Suppressor macrophage (primary cell): ENCODE measurements at places on chromosomes 1 and 21.
A peak's percentile ranks its signal among the peaks of the same experiment; 100 is the strongest.

DNA sequence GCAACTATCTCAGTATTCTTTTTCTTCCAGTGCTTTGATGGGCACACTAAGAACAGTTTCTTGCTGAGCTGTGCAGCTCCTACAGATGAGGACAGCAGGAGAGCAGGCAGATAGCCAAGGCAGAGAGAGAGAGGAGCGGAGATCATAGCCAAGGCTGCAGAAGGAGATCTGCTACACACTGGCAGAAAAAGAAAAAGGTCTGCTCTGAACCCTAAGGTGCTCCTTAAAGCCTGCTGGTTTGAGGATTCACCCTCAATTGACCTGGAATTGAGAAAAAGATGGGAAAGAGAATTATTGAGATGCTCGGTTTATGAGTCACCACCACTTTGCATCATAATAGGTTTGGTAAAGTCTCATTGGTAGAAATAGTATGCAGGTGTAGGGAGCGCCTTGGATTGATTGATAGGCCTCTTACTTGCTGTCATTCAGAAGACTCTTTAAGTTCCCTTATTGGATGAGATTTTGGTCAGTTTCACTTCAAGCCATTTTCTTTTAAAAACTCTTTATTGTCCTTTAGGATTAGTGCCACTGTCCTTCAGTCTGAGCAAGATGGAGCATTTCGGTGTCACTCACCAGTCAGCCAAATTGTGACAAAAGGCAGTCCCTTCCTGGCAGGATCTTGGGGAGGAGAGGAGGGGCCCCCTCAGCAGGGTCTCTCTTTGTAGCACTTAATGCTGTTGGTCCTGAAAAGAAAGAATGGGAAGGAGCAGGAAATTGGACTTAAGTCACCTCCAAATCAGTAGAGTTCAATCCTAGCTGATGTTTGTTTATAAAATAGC lies 685.0 kb downstream of the ADGRL2 start:
- DNase-seq, result no peak

DNA sequence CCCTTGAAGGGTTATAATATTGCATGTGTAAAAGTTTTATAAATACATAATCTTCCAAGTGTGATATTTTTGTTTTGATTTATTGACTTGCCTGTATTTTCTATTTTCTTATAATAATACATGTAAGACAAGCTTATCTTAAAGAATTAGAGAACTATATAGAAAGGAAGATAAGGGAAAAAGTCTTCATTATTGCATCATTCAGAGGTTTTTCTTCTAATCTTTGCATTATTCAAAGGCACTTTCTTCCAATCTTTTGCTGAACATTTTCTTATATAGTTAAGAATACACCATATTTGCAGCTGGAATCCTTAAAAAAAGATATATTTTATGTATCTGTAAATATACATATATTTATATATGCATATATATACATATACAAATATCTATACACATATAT lies 33.4 kb downstream of the PRRX1 start:
- DNase-seq, result no peak

- no peak for DNase-seq
Observed at GRCh38 chr1:154698320-154699096, 90.5 kb upstream of the ADAR start.

- no peak for DNase-seq
Observed at GRCh38 chr1:208885650-208886049, 641.5 kb upstream of the PLXNA2 start.

DNA sequence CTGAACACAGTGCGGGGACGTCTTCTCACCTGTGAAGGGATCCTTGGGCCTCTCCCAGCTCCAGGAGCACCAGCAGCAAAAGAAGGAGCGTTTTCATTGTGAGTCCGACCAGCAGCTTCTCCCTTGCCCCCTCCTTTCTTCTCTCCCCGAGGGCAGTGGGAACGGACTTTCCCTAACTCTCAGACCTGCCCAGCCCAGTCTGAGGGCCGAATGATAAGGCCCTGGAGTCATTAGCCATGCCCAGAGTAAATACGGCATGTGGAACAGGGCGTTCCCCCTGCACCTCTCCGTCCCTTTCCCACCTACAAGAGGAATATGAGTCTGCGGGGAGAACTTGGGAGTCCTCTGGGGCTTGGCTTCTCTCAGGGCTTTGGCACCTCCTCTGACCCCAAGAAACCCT lies at the start of gene CTSE:
TSS of gene CTSE (minus strand) at position 201 of the 400 bp plus-strand sequence. CDS start at position 97, 104 bp downstream.
- DNase-seq, result no peak

- DNase-seq, result no peak
Observed at GRCh38 chr1:62941780-62942179, 157.8 kb downstream of the ATG4C start.

GRCh38 chr1:223411309-223411708 lies 18.1 kb downstream of the CCDC185 start:
- DNase-seq, result no peak

DNA sequence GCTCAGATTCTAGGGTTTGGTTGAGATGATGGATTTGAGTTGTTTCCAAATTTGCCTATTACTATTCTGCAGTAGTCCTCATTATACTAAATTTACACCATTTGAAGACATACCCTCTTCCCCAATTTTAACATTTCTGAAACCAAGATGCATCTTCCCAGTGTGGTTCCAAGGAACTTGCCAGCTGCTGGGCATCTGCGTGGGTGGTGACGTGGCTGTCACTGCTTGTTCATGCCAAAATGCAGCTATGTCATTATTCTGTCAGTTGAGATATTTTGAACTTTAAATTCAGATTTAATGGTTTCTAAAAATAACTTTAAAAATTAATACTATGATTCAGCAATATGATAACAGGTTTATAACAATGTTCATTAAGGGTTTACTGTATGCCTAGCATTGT lies 1.2 kb downstream of the ZFP69 start:
- peak; percentile 52 for DNase-seq

DNA sequence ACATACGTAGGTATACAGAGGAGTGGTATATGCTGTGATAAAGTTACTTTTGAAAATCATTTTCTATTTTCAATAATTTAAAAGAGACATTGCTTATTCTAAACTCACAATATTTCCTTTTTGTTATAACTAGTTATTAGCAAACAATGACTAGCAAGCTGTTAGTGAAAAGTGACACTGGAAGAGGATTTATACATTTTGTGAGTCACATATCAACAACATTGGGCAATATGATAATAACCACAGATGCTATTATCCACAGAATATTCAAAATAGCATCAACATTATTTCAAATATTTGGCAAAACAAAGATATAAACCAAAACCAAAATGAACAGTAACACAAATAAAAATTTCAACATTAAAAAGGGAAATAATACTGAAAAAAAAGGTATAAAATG lies 104.0 kb upstream of the HP1BP3 start:
- DNase-seq, result no peak

DNA sequence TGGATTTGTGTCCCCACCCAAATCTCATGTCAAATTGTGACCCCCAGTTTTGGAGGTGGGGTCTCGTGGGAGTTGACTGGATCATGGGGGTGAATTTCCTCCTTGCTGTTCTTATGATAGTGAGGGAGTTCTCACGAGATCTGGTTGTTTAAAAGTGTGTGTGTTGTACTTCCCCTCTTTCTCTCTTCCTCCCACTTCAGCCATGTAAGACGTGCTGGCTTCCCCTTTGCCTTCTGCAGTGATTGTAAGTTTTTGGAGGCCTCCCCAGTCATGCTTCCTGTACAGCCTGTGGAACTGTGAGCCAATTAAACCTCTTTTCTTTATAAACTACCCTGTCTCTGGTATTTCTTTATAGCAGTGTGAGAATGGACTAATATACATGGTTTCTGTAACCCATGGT lies 64.6 kb downstream of the RHOU start:
- peak; percentile 85 for DNase-seq

GRCh38 chr1:46188295-46189030 lies 9.8 kb downstream of the POMGNT1 start:
- no peak for DNase-seq

DNA sequence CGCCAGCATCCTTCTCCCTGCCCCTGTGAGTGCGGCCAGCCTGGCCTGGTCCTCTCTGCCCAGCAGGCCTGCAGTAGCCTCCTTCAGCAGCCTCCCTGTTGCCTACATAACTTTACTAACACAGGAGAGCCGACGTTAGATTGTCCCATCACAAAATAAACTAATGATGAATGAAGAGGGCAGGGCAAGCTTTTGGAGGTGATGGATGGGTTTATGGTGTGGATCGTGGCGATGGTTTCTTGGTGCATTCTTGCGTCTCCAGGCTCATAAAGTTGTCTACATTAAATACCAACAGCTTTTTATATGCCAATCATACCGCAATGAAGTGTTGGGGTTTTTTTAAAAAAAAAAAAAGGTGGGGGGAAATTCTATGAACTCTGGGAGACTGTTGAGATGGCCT lies 164.5 kb downstream of the PRDM16 start:
- DNase-seq, result no peak

- DNase-seq, result no peak
Observed at GRCh38 chr1:17307329-17307728, 668 bp upstream of the PADI4 start.

DNA sequence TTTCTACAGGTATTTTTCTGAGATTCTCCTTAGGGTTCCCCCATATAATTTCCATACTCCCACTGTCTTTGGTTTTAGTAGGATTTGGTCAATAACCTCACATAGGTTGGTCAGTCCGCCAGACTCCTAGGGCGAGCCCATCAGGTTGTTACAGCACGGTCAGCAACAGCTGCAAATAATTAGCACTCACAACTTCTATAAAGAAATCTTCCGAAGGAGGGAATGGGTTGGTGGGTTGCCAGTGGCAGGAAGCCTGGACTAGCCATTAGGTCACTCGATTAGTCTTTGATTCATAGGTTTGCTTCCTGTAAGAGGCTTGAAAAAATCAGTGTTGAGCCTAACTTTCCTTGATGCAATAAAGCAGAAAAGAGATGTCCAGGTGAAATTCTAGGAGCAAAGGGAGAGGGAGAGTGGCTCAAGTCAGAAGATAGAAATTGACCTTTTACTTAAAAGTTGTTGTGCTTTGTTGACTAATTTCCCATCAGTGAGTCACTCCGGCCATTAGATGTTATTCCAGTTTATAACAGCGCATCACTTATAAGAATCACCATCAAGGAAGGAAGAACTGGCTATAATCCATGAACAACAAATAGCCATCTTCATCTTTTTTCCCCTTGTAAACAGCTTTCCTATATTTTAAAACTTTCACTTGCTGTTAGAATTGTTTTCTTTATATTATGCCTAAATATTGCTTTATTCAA lies 88.3 kb downstream of the TPR start:
- no peak for DNase-seq

DNA sequence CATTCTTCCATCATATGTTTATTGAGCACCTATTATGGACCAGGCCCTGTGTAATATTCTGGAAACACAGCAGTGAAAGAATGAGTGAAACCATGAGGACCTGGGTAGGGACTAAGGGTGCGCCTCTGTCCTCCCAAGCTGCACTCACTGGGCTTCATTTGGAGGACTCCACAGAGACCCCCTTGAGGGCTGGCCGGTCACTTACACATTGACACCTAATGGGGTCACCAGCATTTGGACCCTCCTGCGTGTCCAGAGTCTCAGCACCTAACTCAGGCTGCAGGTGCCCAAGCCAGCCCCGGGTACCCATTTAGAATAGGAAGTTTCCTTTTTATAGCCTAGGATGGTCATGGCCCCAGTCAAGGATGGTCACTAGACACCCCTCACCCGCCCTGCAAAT lies 2.8 kb upstream of the FNDC5 start:
- DNase-seq, result no peak

- DNase-seq, result no peak
Observed at GRCh38 chr1:239354231-239354630, 32.1 kb upstream of the CHRM3 start.

GRCh38 chr1:109025694-109026093 lies 16.2 kb downstream of the WDR47 start:
- no peak for DNase-seq

DNA sequence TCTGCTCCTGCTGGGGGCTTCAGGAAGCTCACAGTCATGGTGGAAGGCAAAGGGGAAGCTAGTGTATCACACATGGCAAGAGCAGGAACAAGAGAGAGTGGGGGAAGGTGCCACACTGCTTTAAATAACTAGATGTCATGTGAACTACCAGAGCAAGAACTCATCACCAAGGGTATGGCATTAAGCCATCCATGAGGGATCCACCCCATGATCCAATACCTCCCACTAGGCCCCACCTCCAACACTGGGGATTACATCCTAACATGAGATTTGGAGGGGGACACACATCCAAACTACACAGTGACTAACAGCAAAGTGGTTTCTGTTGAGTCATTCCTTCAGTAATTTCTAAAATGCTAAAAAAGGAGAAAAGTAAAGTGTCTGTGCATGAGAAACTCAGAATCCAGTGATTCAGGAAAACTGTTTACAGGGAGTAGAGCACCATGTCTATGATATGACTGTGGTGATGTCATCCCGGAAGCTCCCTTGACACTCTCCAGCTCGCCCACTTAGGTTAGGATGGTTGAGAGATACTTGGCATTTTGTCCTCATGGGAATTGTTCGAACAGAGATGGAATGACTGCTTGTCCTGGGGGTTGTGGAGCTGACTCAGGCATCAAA lies 50.3 kb downstream of the CHD1L start:
- DNase-seq, result peak; percentile 29

GRCh38 chr1:116954440-116954839 lies 44.7 kb downstream of the PTGFRN start:
- no peak for DNase-seq

DNA sequence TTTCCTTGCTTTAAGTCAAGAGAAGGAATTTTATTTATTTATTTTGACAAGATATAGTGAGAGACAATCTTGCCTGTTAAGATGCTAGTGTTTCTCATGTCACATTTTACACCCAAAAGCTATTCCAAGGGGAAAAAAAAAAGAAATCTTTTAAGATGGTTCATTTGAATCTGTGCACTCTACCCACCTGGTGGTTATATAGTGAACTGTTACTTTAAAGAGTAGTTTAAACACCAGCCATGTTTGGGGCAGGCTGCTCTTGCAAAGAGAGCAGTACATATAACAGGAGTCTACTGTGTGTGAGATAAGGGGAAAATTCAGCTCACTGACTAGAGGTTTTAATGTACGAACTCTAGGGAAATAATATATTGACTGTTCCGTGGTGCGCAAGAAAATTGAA lies 3.3 kb upstream of the ELAVL4 start:
- DNase-seq, result peak; percentile 16

DNA sequence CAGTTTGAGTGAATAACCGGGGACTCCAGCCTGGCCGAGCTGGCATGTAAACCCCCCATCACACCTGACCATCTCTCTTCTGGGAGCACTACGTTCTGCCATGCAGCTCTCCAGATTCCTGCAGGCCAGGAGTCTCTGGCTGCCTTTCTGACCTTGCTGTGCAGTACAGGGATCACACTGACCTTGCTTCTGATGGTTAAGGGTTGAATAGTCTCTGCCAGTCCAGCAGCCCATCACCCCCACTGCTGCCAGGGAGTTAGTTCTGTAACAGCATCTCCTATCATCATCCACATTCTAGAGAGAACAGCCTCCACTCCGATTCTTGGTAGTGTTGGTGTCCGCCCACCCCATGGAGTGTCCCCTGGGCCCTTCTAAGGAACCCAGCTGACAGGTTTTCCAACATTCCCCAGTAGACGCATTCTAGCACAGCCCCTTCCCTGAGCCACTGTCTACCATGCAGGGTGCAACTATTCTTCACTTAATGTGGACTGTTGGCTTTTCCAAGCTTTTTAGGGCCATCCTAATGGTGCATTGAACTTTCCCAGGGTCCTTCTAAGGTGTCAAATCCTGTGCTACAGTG lies 109.8 kb downstream of the RIPK4 start:
- no peak for DNase-seq

GRCh38 chr21:14312871-14313270 lies 70.1 kb downstream of the HSPA13 start:
- DNase-seq, result peak; percentile 4

GRCh38 chr1:65830306-65830705 lies 37.6 kb downstream of the PDE4B start:
- DNase-seq, result no peak
